ENCODE measurements at places on chromosomes 11 and 22.
A peak's percentile ranks its signal among the peaks of the same experiment; 100 is the strongest.

DNA sequence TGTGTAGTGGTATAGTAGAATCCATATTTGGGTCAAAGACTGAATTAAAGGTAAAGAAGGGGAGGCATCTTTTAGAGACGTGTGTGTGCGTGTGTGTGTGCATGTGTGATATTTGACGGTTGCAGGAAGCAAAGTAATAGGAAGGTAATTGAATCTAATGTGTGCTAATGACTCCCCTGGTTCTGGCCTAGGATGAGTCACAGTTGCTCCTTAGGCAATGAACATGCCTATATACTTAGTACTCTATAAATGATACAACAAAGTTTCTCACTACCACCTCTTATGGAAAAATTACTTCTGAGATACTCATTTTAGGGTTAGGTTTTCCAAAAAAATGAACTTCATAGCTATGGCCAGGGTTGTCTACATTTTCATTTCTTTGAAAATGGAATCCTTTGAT lies 409.6 kb downstream of the GUCY1A2 start:
- DNase-seq: no peak

GRCh38 chr11:45725121-45725520 lies 59.7 kb upstream of the CHST1 start:
- DNase-seq: no peak

- no peak for DNase-seq
These were observed 68.9 kb upstream of the KCNQ1OT1 start for GRCh38 chr11:2768471-2769408.

DNA sequence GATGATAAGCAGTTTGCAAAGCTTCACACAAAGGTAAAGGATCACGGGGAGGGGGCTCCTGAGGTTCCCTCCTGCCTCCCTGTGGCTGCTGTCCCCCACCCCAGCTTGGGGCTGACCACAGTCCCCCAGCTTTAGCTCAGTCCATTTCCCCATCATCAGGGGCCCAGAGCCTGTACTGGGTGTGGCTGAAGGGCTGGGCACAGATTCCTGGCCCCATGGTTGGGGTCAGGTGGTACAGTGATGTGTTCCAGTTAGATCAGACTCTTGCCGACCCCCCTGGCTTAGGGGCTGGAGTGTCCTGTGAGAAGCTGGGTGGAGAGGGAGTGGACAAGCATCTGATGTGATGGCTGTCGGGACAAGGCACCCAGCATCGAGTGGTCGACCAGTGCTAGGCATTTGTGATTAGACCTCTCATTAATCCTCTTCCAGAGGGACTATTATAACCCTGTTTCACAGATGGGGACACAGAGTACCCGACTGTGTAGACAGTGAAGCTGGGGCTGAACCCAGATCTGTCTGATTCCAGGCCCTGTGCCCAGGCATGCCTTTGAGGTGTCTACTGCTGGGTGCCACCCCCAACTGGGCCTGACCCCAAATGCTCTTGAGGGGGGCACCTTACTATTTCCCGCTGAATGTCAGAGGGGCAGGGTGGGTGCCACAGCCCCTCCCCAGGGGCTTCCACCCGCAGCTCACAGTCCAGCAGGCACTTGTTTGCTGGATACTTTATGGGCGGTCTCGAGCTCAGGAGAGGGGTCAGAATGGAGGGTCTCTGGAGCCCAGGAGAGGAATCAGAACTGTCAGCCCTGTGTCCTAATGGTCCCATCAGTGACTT lies 4.3 kb downstream of the SHANK3 start:
- DNase-seq: no peak

DNA sequence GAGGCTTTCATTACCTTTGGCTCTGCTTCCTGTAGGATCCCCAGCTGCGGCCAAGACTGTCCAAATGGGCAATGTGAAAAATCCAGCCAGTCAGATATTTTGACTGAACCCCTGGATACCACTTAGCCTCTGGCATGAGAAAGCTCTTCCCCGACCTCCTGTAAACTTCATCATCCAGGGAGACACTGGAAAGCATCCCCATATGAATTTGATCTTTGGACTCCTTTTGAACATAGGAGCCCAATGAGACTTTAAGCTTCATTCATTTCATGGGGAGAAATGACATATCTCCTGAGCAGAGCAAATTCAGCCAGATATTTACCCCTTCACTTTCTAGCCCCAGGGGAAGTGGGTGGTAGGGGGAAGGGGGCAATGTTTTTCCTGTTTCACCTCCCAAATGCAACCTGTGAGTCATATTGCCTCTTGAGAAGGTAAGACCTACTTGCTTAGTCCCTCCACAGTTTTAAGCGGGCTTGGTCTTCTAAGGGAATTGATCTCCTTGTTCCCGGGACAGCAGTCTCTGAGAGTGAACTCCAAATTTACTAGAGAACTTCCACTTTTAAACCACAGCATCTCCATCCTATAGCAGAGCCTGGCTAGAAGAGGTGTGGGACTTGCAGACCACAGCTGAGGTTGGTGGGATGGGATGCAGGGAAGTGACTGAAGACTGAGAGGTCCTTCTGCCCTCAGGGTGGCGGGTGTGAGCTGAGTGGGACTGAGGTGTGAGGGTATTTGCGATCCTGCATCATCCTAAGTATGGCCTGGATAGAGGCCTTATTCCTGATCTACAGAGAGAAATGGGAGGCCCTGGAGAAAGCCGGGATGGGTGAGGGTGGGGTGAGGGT lies 20.3 kb upstream of the POU2AF1 start:
- DNase-seq: no peak

- DNase-seq: no peak
These were observed 48.3 kb downstream of the RRAS2 start for GRCh38 chr11:14310679-14311078.

DNA sequence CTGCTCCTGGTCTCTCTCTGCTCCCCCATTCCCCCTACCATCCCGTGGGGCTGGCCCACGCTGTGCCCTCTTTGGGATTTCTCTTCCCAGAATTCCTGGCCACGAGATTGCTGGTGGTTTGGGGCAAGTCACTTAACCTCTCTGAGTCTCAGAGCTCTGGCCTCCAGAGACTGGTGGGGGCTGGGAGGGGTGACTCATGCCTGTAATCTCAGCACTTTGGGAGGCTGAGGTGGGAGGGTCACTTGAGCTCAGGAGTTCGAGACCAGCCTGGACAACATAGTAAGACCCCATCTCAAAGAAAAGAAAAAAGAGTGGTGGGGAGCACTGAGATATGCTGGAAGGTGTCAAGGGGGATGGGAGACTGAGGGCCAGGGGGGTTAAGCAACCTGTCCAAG lies 18.3 kb downstream of the OTUB1 start:
- DNase-seq: no peak

DNA sequence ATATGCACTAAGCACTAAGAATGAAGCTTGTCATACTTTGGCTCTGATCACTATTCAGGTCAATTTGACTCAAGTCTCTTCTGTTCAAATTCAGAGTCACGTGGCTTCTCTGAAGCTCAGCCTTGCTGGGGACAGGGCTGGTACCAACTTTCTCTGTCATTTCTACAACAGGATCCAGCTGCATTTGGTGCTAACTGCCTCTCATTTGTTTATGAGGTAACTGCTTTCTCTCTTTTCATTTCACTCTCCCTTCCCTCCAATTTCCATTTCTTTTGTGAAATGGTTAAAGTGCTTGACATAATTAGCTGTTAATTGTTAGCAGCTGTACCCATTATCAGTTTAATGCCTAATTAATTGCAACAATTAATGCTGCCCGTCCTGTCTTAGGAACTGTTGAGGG lies 259.7 kb upstream of the PLET1 start:
- DNase-seq: no peak

DNA sequence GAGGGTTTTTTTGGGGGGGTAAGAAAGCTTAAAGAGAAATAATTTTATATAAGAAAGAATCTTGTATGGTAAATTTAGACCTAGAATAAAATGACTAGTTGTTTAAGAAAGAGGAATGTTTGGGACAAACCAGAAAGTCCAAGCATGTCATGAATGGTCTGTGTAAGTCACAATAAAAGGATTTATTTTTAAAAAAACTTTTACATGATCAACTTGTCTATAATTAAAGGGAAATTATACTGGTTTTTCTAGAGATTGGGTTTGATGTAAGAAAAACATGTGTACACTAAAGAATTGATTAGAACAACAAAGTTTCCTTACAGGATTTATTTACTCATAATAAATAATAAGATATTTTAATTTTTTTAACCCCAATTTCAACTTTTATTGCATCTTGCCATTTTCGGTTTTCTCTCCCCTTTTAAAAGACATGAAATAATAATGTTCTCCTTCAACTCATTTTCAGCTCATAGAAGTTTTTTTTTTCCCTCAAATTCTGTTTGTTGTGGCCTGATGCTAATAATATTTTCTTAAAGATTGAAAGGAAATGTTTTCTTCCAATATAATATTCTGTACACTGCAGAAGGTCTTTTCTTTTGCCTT lies 35.4 kb upstream of the INCENP start:
- DNase-seq: no peak

DNA sequence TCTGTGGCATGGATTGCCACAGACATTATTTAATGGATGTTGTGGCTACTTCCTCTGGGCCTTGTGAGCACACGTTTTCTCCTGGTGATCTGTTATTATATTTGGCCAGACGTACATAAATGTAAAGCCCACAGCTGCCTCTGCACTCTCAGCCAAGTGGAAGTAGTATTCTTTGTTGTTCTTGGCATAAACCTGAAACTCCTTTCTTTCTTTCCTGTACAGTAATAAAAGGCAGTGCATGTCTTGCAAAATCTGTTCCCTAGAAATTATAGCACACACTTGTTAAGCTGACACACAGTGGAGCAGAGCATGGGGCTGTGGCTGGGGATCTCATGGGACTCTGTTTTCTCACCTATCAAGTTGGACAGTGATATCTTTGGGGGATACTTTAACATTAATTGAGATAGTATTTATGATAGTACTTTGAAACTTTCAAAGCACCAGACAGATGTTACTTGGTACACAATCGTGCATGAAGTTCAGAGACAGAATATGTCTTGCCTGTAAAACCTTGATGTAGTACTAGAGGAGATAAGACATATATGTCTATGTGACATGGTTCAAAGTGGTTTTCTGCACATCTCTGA lies 20.9 kb downstream of the PANX1 start:
- DNase-seq: no peak

DNA sequence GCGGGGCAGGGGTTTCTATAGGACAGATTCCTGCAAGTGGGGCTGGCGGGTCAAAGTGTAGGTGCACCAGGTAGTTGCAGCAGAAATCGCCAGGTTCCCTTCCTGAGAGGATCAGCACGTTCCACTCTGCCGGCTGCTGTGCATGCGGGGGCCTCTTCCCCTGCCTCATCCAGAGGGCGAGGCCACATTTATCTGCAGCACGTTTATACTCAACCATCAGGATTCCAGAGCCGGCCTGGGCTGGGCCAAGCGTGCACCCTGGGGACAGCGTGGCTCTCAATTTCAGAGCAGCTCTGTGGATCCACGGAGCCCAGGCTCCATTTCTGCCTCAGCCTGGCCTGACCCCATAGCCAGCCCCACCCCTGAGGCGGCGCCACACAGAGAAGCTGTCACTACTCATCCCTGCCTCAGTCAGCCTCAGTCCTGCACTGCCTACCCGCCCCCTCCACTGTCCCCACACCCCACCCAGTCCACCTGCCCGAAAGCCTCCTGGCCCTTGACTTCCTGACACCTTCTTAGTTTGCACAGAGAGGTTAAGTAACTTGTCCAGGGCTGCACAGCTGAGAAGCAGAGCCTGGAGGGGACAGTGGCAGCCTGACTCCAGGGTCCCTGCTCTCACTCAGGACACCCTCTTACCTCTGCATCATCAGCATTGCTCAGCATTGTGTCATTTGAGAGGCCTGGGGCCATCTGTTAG lies 45.9 kb upstream of the RTL6 start:
- DNase-seq: no peak

- DNase-seq: no peak
These were observed at the start of gene SSH3 for GRCh38 chr11:67303132-67303834. SSH3 (plus strand) TSS chr11:67303530; CDS start chr11:67303626, 96 bp downstream.

DNA sequence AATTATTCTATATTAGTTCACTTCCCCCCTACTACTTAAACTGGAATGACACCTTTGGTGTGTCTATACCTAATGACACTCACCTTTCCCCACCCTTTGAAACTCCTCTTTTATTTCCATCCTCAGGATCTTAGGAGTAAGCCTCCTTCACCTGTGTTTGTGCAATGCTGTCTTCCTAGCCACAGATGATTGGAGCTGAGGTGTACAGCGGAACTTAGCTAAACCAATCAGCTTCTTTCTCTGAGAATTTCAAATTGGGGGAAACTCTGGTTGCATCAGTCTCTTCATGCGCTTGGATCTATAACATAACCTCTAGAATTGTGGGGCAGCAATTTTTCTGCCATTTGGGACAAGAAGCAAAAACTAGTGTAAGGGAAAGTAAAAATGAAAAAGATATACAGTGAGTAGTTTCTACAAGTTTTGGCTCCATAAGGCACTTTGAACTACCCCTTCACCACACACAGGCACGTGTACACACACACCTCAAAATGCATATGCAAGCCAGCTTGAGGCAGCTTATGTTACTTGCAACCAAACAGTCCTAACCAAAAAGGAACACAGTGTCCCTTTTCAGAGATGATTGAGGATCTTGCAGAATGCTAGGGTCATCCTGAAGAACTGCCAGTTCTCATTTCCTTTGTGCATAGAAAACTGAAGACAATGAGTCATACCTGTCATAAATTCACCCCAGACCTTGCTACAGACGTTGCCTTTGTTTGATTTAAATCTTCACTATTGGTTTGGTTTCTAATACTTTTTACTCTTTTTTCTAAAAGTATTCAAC lies 36.0 kb upstream of the LDLRAD3 start:
- DNase-seq: peak; percentile 58

GRCh38 chr11:126533560-126533959 lies 178.1 kb downstream of the ST3GAL4 start:
- no peak for DNase-seq

DNA sequence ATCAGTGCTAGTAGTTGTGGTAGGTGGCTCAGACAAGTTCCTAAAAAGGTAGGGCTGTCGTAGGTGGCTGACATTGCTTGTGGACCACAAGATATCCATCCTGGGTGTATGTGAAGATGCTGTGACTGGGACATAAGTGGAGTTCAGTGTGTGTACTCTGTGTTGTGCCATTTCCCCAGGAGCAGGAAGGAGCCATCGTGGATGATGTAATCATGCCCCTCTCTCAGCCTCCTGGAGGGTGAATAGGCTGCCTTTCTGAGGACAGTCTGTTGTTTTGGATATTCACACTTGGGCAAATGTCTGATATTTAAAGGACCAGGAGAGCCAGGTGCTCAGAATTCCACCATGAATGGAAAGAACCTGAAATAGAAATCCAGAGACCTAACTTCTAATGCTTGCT lies 2.7 kb downstream of the HEPHL1 start:
- no peak for DNase-seq

- DNase-seq: no peak
These were observed 6.2 kb upstream of the RAB1B start for GRCh38 chr11:66262191-66262590.

GRCh38 chr11:35968386-35969088 lies 24.7 kb downstream of the LDLRAD3 start:
- no peak for DNase-seq

- DNase-seq: no peak
These were observed 13.0 kb downstream of the FBLN1 start for GRCh38 chr22:45515676-45516075.

All from inflammatory macrophage treated with lipopolysaccharide for 1 hour (primary cell).